ENCODE measurements at places on chromosomes 13 and 19. TPM values are rescaled to one million over a fixed set of nuclear protein-coding genes. Genes with fewer than 3 reads are reported as not detected.

Gene C19orf38
- 1.3 TPM for total RNA-seq

GRCh38 chr13:20431080-20431479, 94.6 kb downstream of the CRYL1 start:
- H3K27me3 ChIP-seq, result no peaks in the 10 kb centered on the region
- no peaks in the 10 kb centered on the region for H3K4me1 ChIP-seq
- no peak overlapping the region for H3K4me3 ChIP-seq
- no peak overlapping the region for H3K27ac ChIP-seq
- no peaks in the 10 kb centered on the region for H3K36me3 ChIP-seq
- DNase-seq, result no peak

Gene NLRP5
- total RNA-seq, result not detected

DNA sequence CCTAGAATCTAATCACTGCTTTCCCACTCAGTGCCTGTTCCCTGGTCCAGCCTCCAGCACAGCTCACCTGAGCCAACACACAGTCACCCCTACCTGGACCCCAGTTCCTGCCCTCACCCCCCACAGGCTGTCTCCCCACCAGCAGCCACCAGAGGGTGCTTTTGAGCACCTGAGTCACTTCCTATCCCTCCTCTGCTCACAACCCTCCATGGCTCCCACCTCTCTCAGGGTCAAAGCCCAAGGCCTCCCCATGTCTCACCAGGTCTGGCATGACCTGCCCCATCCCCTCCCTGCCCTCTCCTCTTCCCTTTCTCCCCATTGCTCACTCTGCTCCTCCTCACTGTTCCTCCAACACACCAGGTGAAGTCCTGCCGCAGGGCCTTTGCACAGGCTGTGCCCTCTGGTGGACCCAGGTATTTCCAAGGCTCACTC, 7.1 kb upstream of the DPP9 start:
- no peak for DNase-seq
- H3K4me3 ChIP-seq, result no peak overlapping the region
- no peaks in the 10 kb centered on the region for H3K36me3 ChIP-seq
- H3K4me1 ChIP-seq, result no peaks in the 10 kb centered on the region
- H3K27me3 ChIP-seq, result no peaks in the 10 kb centered on the region

Gene IZUMO4
- total RNA-seq, result 1.3 TPM

GRCh38 chr19:17797424-17798201, 2.7 kb downstream of the B3GNT3 start:
- peaks cover 20% of the 10 kb centered on the region for H3K27me3 ChIP-seq
- H3K4me1 ChIP-seq, result no peaks in the 10 kb centered on the region
- H3K4me3 ChIP-seq, result no peak overlapping the region
- H3K27ac ChIP-seq, result no peak overlapping the region
- DNase-seq, result no peak

GRCh38 chr19:46036744-46037128, 4.1 kb downstream of the IGFL4 start:
- no peaks in the 10 kb centered on the region for H3K36me3 ChIP-seq
- H3K27ac ChIP-seq, result no peak overlapping the region
- H3K4me3 ChIP-seq, result no peak overlapping the region
- DNase-seq, result no peak

DNA sequence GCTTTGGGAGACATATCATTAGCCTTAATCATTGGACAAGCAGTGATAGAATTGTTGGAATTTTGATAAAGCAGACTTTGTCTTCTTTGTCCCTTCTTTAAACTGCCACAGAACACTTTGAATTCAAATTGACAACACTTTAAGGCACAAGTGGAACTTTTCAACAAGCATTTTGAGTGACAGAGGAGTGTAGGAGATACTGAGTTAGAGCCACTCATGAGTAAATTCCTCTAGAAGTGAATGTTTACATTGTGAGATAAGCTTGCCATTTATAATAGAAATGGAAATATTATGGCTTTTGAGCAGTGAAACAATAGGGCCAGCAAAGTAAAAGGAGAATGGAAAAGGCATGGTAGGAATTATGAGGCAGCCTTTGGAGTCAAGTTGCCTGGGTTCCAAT, 515.8 kb downstream of the SLITRK6 start:
- H3K27ac ChIP-seq, result no peak overlapping the region
- H3K4me1 ChIP-seq, result no peaks in the 10 kb centered on the region
- no peak overlapping the region for H3K4me3 ChIP-seq
- no peaks in the 10 kb centered on the region for H3K27me3 ChIP-seq
- H3K36me3 ChIP-seq, result no peaks in the 10 kb centered on the region

GRCh38 chr13:64397701-64398100, 2832.4 kb downstream of the PCDH9 start:
- H3K36me3 ChIP-seq, result no peaks in the 10 kb centered on the region
- DNase-seq, result peak; percentile 3
- no peak overlapping the region for H3K27ac ChIP-seq
- H3K4me1 ChIP-seq, result no peaks in the 10 kb centered on the region
- no peaks in the 10 kb centered on the region for H3K27me3 ChIP-seq

Gene CBY2
- total RNA-seq, result not detected

- H3K27ac ChIP-seq, result no peak overlapping the region
- no peaks in the 10 kb centered on the region for H3K27me3 ChIP-seq
- DNase-seq, result no peak
- peaks cover 35% of the 10 kb centered on the region for H3K36me3 ChIP-seq
These were observed 28.0 kb downstream of the PIAS4 start for GRCh38 chr19:4035582-4035981.

DNA sequence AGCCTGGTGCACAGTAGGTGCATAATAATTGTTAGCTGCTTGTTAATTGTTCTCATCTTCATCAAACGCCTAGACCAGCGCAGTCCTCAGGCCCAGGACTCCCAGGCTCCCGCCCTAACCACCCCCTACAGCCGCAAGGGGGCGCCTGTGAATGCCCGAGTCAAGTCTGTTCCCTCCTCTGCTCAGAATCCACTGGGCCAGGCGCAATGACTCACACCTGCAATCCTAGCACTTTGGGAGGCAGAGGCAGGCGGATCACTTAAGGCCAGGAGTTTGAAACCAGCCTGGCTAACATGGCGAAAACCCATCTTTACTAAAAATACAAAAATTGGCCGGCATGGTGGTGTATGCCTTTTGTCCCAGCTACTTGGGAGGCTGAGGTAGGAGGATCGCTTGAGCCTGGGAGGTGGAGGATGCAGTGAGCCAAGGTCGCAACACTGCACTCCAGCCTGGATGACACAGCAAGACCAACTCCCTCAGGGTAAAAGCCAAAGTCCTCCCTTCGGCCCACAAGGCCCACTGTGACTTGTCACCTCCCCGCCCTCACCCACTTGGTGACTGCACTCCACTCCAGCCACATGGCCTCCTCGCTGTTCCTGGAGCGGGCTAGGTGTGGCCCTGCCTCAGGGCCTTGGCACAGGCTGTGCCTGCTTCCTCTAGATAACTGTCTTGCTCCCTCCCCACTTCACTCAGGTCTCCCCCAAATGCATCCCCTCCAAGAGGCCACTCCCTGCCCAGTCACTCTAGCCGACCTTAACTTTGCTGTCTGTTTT, 9.1 kb downstream of the ZNF653 start:
- H3K27ac ChIP-seq, result no peak overlapping the region
- peak; percentile 73 for DNase-seq
- H3K4me3 ChIP-seq, result no peak overlapping the region
- H3K36me3 ChIP-seq, result no peaks in the 10 kb centered on the region

DNA sequence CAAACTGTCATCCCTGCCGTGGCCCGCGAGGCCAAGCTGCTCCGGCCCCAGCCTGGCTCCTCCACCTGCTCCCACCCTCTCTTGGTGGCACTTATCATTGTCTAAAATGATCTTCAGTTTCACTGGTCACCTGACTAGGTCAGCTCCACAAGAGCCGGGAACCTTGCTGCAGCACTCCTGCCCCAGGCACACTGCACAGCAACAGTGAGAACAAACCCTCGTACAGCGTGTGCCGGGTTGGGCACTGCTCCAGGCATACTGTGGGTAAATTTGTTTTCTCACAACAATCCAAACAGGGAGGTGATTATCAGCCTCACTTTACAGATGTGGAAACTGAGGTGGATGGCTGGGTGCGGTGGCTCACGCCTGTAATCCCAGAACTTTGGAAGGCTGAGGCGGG, 8.9 kb downstream of the DEDD2 start:
- peaks cover 11% of the 10 kb centered on the region for H3K36me3 ChIP-seq
- H3K27ac ChIP-seq, result no peak overlapping the region
- H3K4me1 ChIP-seq, result peaks cover 21% of the 10 kb centered on the region
- no peaks in the 10 kb centered on the region for H3K27me3 ChIP-seq
- DNase-seq, result no peak

- H3K4me3 ChIP-seq, result no peak overlapping the region
- peaks cover 3% of the 10 kb centered on the region for H3K4me1 ChIP-seq
- no peak for DNase-seq
- no peak overlapping the region for H3K27ac ChIP-seq
- peaks cover 7% of the 10 kb centered on the region for H3K27me3 ChIP-seq
These were observed 3.4 kb downstream of the EBI3 start for GRCh38 chr19:4232614-4233281.

DNA sequence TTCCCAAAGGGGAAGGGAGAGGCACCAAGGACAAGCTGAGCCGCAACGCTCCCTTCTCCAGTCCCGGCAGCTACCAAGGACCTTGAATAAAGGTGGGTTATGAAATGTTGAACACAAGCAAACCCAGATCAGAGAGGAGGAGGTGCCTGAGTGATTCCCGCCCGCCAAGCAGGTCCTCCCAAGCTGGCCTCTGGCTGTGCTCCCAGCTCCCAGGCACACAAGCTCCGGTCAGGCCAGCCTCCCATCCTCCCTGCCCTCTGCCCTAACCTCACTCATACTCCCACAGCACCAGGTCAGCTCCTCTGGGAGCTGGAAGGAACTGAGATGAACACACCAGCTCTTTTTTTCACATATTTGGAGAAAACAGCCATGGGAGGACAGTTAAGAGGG, 3.7 kb downstream of the NAPA start:
- no peak for DNase-seq
- no peaks in the 10 kb centered on the region for H3K36me3 ChIP-seq
- H3K4me3 ChIP-seq, result no peak overlapping the region
- H3K27me3 ChIP-seq, result no peaks in the 10 kb centered on the region

GRCh38 chr13:80141123-80141849, 199.6 kb downstream of the SPRY2 start:
- DNase-seq, result peak; percentile 95
- no peaks in the 10 kb centered on the region for H3K27me3 ChIP-seq
- H3K36me3 ChIP-seq, result no peaks in the 10 kb centered on the region
- H3K27ac ChIP-seq, result peak overlapping the region; percentile 1
- H3K4me3 ChIP-seq, result no peak overlapping the region

DNA sequence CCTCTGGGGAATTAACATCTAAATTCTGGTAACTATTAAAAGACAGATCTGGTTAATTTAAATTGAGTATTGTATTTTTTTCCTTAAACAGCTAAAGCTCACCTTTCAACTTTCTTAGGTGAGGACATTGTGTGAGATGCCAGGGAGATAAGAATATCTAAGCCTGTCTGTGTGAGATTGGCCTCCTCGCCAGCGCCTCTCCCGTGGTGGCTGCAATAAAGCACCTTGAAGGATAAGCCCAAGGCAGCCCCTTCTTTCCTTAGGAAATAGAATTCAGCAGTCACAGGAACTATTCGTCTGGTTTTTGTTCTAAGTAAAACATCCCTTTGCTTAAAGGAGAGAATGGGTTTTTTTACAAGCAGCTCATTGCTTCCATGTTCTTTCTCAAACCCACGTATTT, 24.6 kb downstream of the NAXD start:
- H3K27me3 ChIP-seq, result no peaks in the 10 kb centered on the region
- H3K4me1 ChIP-seq, result peaks cover 9% of the 10 kb centered on the region
- DNase-seq, result no peak
- peaks cover 49% of the 10 kb centered on the region for H3K36me3 ChIP-seq
- no peak overlapping the region for H3K4me3 ChIP-seq
- H3K27ac ChIP-seq, result no peak overlapping the region

- no peak overlapping the region for H3K27ac ChIP-seq
- no peak overlapping the region for H3K4me3 ChIP-seq
- H3K27me3 ChIP-seq, result no peaks in the 10 kb centered on the region
- no peaks in the 10 kb centered on the region for H3K36me3 ChIP-seq
- DNase-seq, result peak; percentile 72
These were observed 21.4 kb downstream of the LCP1 start for GRCh38 chr13:46160471-46161066.

DNA sequence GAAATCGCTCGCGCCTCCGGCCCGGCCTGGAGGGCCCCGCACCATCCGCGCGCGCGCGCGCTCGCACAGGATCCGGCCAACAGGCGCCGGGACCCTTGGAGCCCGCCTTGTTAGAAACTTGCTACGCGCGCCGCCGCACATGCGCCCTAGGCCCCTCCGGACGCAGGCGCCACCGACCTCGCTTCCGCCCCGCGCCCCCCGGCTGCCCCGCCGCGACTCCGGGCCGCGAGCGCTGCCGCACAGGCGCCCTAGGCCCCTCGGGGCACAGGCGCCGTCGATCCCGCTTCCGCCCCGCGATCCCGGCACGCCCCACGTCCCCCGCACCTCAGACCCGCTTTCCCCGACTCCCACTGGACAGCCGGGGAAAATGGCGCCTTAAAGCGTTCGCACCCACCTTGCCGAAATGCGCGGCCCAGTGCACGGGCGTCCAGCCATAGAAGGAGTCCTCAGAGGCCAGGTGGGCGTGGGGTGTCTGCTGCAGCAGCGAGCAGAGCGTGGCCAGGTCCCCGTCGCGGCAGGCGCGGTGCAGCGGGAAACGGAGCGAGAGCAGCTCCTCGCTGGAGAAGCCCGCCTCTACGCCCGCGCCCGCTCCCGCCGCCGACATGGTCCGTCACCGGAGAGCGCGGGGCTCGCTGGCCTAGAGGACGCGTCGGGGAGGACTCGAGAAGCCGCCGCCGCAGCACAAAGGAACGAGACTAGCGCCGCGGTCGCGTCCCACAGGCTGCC, 375 bp downstream of the ANKRD10 start:
- peaks cover 14% of the 10 kb centered on the region for H3K4me1 ChIP-seq
- peak overlapping the region; percentile 98 for H3K27ac ChIP-seq

- no peak overlapping the region for H3K4me3 ChIP-seq
- no peak overlapping the region for H3K27ac ChIP-seq
- peak; percentile 35 for DNase-seq
- no peaks in the 10 kb centered on the region for H3K36me3 ChIP-seq
- H3K4me1 ChIP-seq, result no peaks in the 10 kb centered on the region
- H3K27me3 ChIP-seq, result peaks cover 28% of the 10 kb centered on the region
These were observed 15.3 kb downstream of the ATP7B start for GRCh38 chr13:51995677-51996551.

DNA sequence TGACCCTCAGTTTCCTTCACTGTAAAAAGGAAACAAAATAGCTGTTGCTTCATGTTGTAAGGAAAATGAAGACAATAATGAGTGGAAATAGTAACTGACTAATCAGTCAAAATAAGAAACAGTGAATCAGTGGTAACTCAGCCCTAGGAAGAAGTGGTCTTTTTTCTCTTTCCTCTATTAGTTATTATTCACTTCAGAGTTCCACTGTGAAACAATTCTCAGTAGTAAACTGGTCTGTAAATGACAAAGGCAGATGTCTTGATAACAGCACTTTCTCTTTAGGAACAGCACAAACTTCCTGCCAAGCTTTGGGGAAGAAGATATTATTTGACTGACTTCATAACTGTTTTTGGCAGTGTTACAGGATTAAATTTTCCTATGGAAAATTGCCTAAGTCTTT, 600.5 kb upstream of the KLHL1 start:
- H3K36me3 ChIP-seq, result no peaks in the 10 kb centered on the region
- H3K27me3 ChIP-seq, result no peaks in the 10 kb centered on the region
- no peak overlapping the region for H3K4me3 ChIP-seq
- DNase-seq, result no peak
- no peaks in the 10 kb centered on the region for H3K4me1 ChIP-seq

Gene ZNF837
- total RNA-seq, result 1.5 TPM

Measured in fibroblast of lung (primary cell).